ENCODE measurements at places on chromosomes 2 and 18. TPM values are rescaled to one million over a fixed set of nuclear protein-coding genes. Genes with fewer than 3 reads are reported as not detected.

GRCh38 chr2:46273919-46274318 is 23.3 kb upstream of the EPAS1 start:
- no peak overlapping the region for H3K27ac ChIP-seq
- no peak for DNase-seq
- H3K4me1 ChIP-seq: peaks cover 40% of the 10 kb centered on the region
- no peaks in the 10 kb centered on the region for H3K27me3 ChIP-seq
- peaks cover 2% of the 10 kb centered on the region for H3K36me3 ChIP-seq
- no peak overlapping the region for H3K4me3 ChIP-seq

DNA sequence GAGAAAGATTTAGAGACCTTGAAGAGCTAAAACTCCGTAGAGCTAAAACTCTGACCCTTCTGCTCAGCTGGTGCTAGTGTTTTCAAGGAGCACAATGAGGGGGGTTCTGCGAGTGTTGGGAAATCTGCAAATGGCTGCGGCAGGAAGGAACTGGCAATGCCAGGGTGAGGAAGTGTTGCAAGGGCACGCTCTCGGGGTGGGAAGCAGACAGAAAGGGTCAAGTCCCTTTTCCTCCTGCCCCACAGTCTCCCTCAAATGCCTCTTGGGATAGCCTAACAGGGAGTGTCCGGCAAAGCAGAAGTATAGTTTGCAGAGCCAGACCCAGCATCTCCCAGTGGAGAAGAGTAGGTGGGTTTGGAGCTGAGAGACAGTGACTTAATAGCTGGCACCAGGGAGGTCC is 60.5 kb downstream of the NCAPH start:
- H3K27me3 ChIP-seq: peaks cover 9% of the 10 kb centered on the region
- H3K4me3 ChIP-seq: no peak overlapping the region
- no peak overlapping the region for H3K27ac ChIP-seq
- DNase-seq: no peak

GRCh38 chr18:58015065-58015780 is 28.8 kb upstream of the NEDD4L start:
- H3K36me3 ChIP-seq: no peaks in the 10 kb centered on the region
- H3K4me1 ChIP-seq: no peaks in the 10 kb centered on the region
- no peak overlapping the region for H3K27ac ChIP-seq
- H3K27me3 ChIP-seq: peaks cover 11% of the 10 kb centered on the region
- DNase-seq: no peak
- no peak overlapping the region for H3K4me3 ChIP-seq

DNA sequence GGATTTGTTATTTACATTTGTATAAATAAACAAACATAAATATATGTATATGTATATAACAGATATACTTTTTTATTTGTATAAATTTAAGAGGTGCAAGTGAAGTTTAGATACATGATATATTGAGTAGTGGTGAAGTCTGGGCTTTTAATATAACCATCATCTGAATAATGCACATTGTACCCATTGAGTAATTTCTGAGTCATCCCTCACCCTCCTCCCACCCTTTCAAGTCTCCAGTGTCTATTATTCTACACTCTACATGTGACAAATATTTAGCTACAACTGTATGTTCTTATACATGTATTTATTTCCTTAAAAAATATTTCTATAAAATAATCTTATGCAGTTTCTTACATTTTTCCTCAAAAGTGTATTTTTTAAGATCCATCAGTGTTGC is 358.7 kb upstream of the TFPI start:
- no peak overlapping the region for H3K4me3 ChIP-seq
- no peak for DNase-seq
- H3K27ac ChIP-seq: no peak overlapping the region
- H3K36me3 ChIP-seq: no peaks in the 10 kb centered on the region
- H3K4me1 ChIP-seq: no peaks in the 10 kb centered on the region

DNA sequence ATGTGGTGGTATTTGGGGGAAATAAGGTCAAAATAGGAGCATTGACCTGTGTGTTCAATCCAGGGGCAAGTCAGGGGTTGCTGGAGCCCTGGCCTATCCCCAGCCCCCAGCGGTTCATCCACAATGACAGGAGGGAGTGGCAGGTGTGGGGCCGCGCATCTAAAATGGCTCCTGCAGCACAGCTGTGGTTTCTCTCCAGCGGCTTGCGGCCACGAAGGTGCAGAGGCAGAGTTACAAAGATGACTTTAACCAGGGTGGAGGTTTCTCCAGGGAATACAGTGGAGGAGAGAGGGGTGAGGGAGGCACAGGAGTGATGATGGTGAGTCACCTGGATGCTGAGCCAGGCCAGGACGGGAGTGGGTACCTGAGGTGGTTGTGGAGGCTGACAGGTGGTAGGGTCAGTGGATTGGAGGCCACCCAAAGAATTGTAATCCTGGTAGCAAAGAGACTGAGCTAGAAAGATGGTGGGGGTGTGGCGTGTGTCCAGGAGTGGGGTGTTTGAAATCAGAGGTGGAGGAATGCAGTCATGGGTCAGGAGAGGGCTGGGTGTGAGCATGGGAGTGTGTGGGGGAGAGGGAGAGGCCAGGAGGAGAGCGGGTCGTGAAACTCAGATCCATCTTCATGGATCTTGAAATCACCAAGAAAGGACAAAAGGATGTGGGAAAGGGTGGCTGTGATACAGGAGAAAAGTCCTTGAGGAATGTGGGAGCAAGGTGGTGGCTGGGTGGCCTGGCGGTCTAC is 83.2 kb downstream of the CTIF start:
- H3K27me3 ChIP-seq: peaks cover 2% of the 10 kb centered on the region
- no peak for DNase-seq

DNA sequence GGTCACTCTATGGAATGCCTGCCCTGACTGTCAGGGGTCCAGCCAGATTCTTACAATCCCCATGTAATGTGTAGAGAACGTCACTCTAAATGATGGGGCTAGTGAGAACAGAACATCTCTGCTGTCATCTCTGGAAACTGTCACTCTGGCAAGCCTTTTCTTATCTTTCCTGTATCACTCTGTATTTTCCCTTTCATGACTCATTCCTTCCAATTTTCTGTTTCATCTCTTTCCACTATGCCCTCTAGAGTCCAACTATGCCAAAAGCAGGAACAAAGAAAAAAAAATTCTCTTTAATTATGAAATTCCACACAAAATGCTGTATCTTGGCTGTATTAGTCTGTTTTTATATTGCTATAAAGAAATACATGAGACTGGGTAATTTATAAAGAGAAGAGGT is 608.8 kb downstream of the ADCYAP1 start:
- no peak overlapping the region for H3K4me3 ChIP-seq
- no peaks in the 10 kb centered on the region for H3K36me3 ChIP-seq
- H3K27me3 ChIP-seq: no peaks in the 10 kb centered on the region
- no peaks in the 10 kb centered on the region for H3K4me1 ChIP-seq
- DNase-seq: no peak

The TFCP2L1 gene
- 0.03 TPM for total RNA-seq

The SALL3 gene
- total RNA-seq: not detected

The RTP5 gene
- 0.53 TPM for total RNA-seq

All from activated naive CD8-positive, alpha-beta T cell treated with anti-CD3 and anti-CD28 coated beads, Interleukin-2, amount 10 ng/mL, durations not matched to agents 7 days and 5 days (primary cell).